ENCODE measurements at places on chromosomes 16 and 17.

- peak; percentile 98 for DNase-seq
Observed at GRCh38 chr16:4663777-4664465, 29.4 kb upstream of the NUDT16L1 start.

GRCh38 chr17:41404024-41404671 is 6.7 kb upstream of the KRT31 start:
- peak; percentile 73 for DNase-seq

DNA sequence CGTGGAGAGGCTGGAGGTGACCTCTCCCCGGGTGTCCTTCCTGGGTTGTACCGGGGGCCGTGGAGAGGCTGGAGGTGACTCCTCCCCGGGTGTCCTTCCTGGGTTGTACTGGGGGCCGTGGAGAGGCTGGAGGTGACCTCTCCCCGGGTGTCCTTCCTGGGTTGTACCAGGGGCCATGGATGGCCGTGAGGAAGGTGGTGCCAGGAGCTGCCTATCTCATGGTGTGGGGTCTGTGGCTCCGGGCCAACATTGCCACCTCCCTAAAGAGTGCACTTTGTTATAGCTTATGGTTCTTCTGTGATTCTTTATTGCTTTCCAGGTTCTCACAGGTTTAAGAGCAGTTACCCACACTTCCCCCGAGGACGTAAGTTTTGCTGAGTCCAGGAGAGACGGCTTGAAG is 86.3 kb upstream of the ZNF750 start:
- DNase-seq: no peak

DNA sequence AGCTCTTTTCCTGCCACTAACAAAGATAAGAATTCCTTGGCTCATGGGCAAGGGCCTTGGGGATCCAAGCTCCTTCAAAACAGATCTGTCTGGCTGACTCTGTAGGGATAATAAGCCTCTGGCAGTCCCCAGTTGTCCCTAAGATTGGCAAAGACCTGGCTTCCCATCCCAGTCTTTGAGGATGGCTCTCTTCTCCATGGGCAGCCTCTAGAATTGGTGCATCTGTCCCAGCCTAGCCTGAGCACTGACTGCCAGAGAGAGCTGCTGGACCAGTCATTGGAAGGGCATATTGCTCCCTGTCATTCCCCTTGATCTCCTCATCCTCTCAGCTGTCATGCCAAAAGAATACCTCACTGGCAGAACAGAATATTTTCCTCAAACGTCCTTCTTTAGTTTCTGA is 13.2 kb upstream of the CUEDC1 start:
- DNase-seq: no peak

DNA sequence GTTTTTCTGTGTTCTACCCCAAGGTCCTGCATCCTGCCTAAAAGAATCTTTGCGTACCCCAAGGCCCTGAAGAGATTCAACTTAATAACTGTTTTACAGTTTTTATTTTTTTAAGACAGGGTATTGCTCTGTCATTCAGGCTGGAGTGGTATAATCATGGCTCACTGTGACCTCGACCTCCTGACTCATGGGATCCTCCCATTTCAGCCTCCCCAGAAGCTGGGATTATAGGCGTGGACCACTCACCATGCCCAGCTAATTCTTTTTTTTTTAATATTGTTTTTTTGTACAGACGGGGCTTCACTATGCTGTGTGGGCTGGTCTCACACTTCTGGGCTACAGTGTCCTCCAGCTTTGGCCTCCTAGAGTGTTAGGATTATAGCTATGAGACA is 9.3 kb upstream of the FAAP100 start:
- DNase-seq: no peak

DNA sequence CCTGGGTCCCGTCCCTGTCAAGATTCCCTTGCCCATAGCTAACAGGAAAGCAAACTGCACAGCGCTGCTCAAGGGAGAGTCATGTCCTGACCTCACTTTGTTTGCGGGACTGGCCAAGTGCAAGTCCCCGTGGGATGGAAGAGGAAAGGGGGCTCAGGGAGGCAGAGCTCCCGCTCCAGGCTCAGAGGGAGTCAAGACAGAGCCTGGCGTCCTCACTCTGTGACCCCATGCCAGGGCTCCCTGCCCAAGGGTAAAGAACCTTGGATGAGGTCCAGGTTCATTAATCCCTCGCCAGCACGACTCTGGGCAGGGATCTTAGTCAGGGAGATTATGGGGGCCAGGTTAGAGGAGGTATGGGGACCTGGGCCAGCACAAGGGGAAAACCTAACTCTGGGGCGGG is 51.5 kb upstream of the CBX4 start:
- DNase-seq: no peak

DNA sequence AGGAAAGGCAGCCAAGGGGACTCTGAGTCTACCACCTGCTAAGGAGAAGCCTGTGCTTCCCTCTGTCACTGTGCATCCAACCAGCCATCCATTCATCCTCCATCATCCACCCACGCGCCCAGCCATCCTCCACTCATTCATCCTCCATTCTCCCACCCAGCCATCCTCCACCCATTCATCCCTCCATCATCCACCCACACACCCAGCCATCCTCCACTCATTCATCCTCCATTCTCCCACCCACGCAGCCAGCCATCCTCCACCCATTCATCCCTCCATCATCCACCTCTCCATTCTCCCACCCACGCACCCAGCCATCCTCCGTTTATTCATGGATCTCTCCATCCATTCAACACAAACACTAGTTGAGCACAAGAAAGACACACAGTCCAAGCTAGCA is 74.1 kb downstream of the COG7 start:
- no peak for DNase-seq

GRCh38 chr16:11401161-11402050 is 56.1 kb downstream of the RMI2 start:
- DNase-seq: no peak

- no peak for DNase-seq
Observed at GRCh38 chr16:89612415-89613166, 851 bp upstream of the DPEP1 start.

DNA sequence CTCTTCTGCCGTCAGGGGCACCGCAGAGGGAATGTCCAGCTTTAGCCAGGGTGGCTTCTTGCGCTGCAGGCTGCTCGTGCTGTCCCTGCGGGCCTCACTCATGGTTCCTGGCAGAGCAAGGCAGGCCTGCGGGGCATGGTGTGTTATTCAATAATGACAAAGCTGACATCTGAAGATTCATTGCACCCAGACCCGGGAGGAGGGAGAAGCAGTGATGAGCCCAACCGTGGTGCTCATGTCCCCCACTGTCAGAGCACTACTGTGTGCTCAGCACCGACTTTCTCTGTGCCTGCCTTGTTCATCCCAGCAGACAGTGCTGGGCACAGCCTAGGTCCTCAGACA is 7.5 kb downstream of the RHBDF1 start:
- no peak for DNase-seq

GRCh38 chr16:52597772-52598483 is 51.0 kb upstream of the TOX3 start:
- DNase-seq: no peak

DNA sequence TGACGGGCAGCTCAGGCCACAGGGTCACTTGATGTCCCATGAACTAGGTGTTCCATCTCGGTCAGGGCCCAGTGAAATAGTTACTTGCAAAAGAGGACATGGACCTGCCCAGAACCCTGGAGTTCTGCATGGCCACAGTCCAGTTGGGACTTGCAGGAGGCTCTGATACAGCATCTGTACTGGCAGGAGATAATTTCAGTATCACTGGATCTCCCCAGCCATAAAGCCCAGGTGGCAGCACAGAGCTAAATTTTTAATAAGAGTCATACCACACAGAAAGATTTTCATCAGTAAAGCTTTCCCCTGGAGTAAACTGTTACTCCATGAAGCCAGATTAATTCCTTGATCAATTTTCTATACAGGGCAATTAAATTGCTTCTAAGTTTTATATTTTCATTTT is 18.0 kb upstream of the SLC16A5 start:
- DNase-seq: peak; percentile 27

Measured in suppressor macrophage (primary cell).